Esophagus (tissue), 2 donors: ENCODE measurements at places on chromosomes 11 and 22. TPM values are rescaled to one million over a fixed set of nuclear protein-coding genes. Genes with fewer than 3 reads are reported as not detected.

The APLNR gene
- 0.54 TPM for polyA plus RNA-seq

The GLYATL2 gene
- 0.13 TPM for polyA plus RNA-seq

The OR8I2 gene
- not detected for polyA plus RNA-seq

The C1QTNF5 gene
- 4.8 TPM for polyA plus RNA-seq

The CASP12 gene
- polyA plus RNA-seq, result 0.22 TPM
